ENCODE measurements at places on chromosomes 1 and 21.

- no peak for DNase-seq
Measured at GRCh38 chr1:201774224-201774982, 54.6 kb upstream of the IPO9 start.

- DNase-seq, result no peak
Measured at GRCh38 chr1:4915154-4915553, 260.7 kb downstream of the AJAP1 start.

DNA sequence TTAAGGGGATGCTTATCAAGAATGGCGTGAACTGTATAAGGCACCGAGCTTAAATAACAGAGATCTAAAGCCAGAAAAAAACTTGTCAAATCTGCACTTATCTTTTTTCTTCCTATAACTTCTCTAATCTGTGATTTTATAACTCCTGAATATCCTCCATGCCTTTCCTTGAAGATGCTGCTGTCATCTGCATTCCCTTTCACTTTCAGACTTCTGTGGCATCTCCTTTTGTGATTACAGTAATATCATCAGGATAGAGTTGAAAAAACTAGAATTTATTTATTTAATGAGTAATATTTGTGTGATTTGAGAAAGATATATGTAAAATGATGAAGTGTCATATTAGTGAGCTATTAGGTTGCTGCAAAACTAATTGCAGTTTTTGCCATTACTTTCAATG, 357.8 kb upstream of the PTBP2 start:
- no peak for DNase-seq

- no peak for DNase-seq
Measured at GRCh38 chr1:232709386-232709785, 79.5 kb upstream of the SIPA1L2 start.

- no peak for DNase-seq
Measured at GRCh38 chr1:70764747-70765146, 282.9 kb downstream of the PTGER3 start.

- no peak for DNase-seq
Measured at GRCh38 chr1:111334169-111334568, 43.5 kb downstream of the CHIA start.

- no peak for DNase-seq
Measured at GRCh38 chr1:188425687-188426086, 1596.9 kb downstream of the PLA2G4A start.

DNA sequence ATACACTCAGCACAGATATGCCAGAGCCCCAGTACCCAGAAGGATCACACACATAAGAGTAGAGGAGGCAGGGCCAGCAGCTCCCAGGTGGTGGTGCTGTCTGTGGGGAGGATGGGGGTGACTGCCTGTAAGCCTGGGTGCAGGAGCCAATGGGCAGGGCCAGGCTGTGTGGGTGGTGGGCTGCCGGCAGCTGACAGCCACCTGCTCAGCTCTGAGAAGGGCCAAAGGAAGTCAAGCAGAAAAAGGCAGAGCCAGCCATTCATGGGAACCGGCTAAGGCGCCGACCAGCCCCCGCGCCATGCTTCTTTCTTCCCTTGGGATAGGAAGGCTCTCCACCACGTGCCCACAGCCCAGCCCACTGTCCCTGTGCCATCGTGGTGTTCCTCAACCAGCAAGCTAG, 14.1 kb downstream of the PIK3C2B start:
- DNase-seq, result no peak

DNA sequence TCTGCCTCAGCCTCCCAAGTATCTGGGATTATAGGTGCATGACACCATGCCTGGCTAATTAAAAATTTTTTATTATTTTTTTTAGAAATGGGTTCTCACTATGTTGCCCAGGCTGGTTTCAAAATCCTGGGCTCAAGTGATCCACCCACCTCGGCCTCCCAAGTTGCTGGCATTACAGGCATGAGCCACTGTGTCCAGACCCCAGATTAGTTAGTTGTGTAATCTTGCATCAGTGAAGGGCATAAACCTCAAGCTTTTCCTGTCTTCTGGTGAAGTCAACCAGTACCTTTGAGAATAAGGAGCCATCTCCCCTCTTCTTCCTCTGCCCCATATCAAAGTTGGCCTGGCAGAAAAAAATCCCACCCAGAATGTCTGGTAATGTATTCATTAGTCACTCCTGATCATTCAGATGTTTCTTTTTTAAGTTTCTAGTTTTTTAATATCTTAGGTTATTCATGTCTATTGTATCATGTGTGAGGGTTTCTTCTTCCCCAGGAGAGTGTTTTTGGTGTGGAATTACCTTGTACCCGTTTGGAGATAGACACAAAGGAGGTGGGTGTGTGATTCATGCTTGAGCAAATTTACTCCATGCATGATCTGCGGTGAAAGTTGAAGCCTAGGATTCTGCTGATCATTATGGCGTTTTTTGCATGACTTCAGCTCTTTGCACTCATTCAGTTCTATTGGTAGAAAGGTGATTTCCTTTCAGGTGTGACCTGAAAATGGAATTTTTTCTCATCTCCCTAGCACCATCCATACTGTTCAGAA, 144.0 kb downstream of the FMN2 start:
- DNase-seq, result no peak

GRCh38 chr1:180397175-180397574, 105.2 kb downstream of the ACBD6 start:
- DNase-seq, result no peak

- no peak for DNase-seq
Measured at GRCh38 chr21:44872649-44873355, 688 bp downstream of the PTTG1IP start.

DNA sequence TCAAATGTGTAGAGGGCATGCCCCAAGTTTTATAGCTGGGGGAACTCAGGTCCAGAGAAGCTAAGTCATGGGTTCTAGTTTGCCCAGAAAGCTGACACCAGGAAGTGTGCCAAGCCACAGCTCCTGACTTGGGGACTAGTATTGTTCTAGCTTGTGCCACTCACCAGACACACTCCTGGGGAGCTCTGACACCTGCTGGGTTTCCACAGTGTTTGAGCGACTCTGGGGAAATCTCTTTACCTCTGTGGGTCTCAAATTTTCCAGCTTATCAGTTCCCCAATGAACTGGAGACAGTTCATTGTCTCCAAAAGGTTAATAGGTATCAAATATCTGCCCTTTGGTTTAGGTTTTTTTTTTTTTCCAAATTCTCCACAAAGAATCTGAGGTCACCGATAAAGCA, 4.2 kb downstream of the KISS1 start:
- no peak for DNase-seq

DNA sequence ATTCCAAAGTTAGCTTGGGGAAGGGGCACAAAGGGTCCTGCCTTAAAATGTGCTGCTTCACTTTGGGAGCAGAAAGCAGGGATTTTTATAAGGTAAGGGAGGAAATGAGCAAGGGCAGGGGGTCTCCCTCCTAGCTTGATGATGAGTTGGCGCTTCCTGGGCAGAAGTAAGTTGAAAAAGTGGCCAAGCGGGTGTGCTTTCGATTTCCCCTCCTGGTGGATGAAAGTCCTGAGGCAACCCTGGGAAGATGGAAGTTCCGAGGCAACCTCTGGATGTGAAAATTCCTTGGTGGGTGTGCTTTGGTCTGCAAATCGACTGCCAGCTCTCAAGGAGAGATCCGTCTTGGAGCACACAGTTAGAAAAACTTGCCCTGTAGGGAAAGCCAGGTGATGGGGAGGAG, 41.7 kb upstream of the CD2 start:
- no peak for DNase-seq

DNA sequence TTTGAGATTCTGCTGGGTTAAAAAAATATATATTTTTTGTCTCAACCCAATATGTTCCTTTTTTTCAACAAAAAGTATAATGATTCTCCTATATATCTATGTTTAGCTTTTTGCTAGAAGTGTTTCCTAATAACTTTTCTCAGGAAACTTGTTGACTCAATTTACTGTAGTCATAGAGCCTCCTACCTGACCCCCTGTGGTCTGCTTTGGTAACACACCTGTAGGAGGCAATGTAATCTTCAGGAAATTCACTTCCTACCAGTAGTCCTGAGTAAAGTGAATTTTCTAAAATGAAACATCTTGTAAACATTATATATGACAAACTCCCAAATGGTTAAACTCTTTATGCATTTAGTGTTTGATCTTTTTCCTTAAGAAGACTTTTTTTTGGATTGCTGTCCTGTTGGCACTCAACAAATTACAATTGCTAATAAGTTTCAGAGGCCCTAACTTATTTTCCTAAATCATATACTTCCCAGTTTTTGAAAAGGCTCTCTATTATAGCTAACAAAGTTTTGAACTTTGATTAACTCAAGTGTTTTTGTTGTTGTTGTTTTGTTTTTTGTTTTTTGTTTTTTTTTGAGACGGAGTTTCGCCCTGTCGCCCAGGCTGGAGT, 118.3 kb downstream of the OLFML2B start:
- peak; percentile 7 for DNase-seq

DNA sequence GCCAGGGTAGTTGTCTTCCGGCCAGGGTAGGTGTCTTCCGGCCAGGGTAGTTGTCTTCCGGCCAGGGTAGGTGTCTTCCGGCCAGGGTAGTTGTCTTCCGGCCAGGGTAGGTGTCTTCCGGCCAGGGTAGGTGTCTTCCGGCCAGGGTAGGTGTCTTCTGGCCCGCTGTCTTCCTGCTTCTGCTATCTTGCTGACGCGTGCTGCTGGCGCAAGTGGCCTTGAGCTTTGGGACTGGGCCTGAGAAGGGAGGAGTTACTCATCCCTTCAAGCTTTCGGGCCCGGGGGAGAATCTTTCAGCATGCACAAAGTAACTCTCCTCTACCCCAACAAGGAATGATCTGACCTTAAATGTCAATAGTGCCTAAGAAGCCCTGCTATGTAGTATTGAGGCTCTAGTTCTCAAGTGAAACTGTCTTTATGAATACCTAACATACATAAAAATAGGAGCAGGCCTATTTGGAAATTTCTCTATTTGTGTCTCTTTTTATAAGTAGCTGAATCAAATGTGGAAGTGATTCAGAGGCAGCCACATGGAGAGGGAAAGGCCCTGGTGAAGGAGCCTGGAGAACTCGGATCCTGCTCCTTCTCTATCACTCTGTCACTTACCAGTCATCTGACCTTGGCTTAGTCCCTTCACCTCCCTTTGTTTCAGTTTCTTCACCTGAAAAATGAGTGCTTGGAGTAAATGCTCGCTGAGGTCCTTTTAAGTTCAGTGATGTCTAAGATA, 65.6 kb downstream of the RGL1 start:
- DNase-seq, result no peak

GRCh38 chr1:147837129-147837963, 65.2 kb upstream of the GJA8 start:
- DNase-seq, result no peak

GRCh38 chr1:63486629-63487028, 36.4 kb downstream of the ITGB3BP start:
- DNase-seq, result no peak

GRCh38 chr1:18794561-18794960, 64.9 kb downstream of the TAS1R2 start:
- no peak for DNase-seq

GRCh38 chr21:18350216-18350615, 53.4 kb downstream of the TMPRSS15 start:
- peak; percentile 10 for DNase-seq

DNA sequence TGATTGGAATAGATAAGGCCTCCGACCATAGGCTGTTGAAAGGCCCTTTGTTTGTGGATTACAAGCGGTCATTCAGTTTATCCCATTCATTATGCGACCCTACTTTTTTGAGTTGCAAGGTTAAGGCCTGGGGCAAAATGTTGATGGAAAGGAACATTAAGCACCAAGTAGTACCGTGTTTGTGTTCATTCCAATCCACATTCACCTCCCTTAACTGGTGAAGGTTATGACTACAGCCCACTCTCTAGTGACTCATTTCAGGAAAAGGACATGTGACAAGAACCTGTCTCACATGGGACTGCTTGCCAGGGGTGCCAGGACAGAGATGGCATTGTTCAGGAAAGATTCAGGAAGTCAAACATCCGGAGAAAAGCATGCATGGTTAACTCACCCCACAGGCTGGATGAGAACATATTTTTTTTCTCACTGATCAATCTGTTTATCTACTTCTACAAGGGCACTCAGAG, 81.6 kb downstream of the CD58 start:
- DNase-seq, result no peak

- no peak for DNase-seq
Measured at GRCh38 chr1:86370601-86371022, 25.5 kb downstream of the ODF2L start.

DNA sequence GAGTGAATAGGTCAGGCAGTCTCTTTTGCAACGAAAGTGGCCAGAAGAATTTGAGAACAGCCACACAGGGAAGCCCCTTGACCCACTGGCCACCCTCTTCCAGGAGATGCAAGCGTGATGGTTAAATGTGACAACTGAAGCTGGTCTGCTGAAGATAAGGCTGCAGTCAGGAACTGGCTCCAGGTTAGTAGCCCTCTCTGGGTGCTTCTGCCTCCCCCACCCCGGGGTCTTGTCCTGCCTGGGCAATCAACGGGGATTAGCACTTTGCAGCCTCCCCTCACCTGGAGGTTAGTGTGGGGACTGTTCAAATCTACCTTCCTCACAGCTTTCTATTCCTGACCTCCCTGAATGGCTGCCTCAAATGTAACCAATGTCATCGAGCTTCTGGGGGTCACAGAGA, 125.9 kb downstream of the PLXNA2 start:
- no peak for DNase-seq

- no peak for DNase-seq
Measured at GRCh38 chr21:26528882-26529281, 44.2 kb downstream of the CYYR1 start.

GRCh38 chr1:181548497-181548896, 65.2 kb downstream of the CACNA1E start:
- no peak for DNase-seq

DNA sequence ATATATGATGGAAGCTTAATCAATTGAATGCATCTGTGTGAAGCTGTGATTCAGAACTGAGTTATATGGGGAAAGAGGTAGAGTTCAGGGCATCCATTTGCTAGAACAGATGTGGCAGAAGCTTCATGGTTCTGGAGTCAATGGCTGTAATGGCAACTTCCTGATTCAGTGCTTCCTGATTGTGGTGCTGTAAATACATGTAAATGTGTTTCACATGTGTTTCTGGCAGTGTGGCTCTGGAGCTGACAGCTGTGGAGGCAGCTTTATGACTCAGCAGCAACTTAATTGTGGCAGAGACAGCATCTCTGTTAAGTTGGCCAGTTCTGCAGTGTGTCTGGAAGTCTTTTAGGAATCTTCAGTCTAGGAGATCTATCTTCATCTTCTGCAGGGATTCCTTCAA, 226.6 kb upstream of the ZRANB2 start:
- DNase-seq, result no peak

DNA sequence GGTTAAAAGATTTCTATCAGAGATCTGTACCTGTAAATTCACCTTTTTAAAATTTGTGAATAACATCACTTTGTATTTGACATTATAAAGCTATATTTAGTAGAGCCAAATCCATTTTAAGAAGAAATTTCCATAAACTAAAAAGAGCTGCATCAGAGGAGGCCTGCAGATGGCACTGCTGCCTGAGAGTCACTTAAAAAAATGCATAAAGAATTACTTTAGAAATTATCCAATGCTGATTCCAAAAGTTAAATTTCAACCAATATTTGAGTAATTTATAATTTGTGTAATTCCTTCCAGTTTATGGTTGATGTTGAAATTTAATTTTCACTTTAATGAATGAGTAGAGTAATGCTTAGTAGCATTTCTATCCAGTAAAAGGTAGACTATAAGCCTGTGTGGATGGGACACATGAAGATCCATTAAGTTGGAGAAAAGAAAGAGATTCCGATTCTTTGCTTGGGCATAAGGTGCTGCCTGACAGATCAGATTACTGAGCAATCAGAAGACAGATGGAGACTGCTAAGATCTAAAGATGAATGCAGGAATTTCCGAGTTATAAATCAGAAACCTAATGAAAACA, 20.7 kb upstream of the RPE65 start:
- DNase-seq, result no peak

All from HTR-8/SVneo (cell line).